ENCODE measurements at places on chromosomes 5 and 9.

DNA sequence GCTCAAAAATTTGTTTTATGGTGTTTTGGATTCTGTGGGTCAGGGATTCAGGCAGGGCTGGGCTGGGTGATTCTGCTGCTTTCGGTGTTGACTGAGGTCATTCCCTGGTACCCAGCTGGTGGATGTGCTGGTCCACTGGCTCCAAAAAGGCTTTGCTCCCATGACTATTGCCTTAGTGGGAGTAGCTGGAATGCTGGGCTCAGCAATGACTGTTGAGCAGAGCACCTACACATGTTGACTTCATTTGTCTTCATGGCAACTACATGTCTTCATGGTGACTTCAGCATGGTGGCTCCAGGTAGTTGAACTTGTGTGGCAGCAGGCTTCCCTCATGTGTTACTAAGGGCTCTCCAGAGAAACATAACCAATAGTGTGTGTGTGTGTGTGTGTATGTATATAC is 297.2 kb downstream of the DOCK8 start:
- no peak for DNase-seq

DNA sequence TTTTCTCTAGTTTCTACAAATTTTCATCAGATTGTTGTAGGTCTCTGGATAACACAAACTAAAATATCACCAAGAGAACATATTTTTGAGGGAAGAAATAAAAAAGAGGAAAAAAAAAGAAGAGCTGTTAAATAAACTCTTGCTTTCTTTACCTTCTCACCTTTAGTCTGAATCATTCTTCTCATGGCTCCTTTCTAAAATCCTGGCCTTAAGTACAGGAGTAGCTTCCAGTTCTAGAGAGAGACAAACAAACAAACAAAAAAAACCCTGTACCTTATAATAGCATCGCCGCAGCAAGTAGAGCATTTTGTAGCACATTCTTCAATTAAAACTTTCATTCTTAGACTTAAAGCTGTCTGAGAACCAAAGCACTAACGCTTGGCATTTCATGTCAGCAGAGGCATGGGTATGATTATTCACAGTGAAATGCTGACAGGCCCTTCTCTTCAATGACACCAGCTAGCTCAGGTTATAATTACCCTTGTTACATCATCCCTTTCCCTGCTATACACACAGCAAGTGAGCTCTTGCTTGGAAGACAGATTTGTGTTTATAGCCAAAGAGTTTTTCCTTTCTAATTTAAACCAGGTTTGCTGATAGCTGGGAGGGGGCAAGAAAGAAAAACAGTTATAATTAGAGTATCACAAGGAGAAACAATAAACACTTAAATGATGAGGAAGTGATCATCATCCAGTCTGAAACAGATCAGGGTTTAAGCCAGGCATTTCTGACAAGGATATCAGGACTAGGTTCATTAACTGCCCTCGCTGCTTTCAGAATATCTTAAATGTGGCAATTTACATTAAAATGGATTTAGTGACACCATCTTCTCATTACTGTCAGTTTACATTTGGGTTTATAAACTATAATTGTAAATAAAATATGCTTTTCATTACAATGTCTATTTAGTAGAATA is 510.9 kb upstream of the ZNF608 start:
- DNase-seq, result no peak

GRCh38 chr5:140713562-140714094 is 13.4 kb downstream of the ZMAT2 start:
- no peak for DNase-seq

GRCh38 chr9:30197954-30198353 is 2186.5 kb upstream of the ACO1 start:
- DNase-seq, result no peak

GRCh38 chr9:82082563-82082962 is 94.0 kb downstream of the SPATA31D1 start:
- DNase-seq, result no peak

DNA sequence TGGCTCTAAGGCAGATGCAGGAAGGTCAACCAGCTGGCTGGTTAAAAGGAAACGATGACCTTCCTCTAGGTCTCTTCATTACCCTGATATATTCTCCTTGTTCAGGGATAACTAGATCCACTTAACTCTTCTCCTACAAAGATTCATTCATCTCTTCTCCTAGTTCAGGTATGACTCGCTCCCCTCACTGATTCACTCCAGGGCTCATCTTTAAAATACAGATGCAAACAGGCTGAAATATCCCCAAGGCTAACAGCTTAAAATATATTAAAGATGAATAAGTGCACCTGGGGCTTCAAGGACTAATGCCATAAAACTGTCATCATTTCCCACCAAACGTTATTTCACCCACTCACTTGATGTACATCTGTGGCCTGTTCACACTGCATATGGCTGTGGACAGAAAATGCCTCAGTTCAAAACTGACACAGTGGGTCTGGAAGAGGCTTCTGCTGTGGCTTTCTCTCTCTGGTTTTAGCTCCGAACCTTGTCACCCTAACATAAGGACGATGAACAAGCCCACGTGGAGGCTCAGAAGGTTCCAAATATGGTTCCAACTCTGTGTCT is 366.9 kb downstream of the DEPDC1B start:
- DNase-seq, result no peak

GRCh38 chr9:125409637-125410521 is 148.3 kb downstream of the GAPVD1 start:
- DNase-seq, result no peak

GRCh38 chr5:32753765-32754164 is 42.6 kb downstream of the NPR3 start:
- DNase-seq, result no peak

- no peak for DNase-seq
These were observed 995.7 kb downstream of the CDH18 start for GRCh38 chr5:18992264-18992663.

- no peak for DNase-seq
These were observed 9.7 kb upstream of the CLPTM1L start for GRCh38 chr5:1354576-1354975.

DNA sequence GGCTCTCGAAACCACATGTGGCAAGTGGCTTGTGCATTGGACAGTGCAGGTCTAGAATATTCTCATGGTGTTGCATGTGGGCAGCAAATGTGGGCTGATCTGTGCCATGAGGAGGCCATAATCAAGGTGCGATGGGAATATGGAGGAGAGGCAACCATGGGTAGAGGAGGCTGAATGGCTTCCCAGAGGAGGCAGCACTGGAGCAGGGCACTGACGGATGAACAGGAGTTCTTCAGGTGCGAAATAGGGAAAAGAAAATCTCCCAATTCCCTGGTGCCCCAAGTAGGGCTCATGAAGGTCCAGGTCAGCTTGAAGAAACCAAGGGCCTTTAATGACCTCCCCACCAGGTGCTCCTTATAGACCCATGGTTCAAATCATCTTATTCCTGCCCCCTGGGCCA is 126.5 kb downstream of the RXRA start:
- DNase-seq, result no peak

GRCh38 chr9:113650207-113651131 is 186.9 kb downstream of the RGS3 start:
- peak; percentile 51 for DNase-seq

DNA sequence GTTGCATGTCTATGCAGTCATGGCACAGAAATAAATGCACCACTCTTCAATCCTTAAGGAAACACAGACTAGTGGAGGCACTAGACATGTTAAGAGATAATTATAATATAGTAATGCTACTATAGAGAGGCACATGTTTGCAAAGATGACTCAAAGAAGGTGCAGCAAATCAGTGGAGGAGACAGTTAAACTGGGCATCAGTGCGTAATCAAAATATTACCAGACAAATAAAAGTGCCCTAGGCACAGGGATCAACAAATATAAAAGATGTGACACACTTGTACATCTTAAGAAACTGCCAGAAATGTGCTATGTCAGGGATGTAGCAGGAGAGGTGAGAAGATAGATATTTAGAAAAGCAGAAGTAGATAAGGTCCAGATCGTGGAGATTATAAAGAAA is 642.1 kb downstream of the SLCO4C1 start:
- no peak for DNase-seq

- DNase-seq, result no peak
These were observed 15.7 kb upstream of the OBP2B start for GRCh38 chr9:133224762-133225161.

DNA sequence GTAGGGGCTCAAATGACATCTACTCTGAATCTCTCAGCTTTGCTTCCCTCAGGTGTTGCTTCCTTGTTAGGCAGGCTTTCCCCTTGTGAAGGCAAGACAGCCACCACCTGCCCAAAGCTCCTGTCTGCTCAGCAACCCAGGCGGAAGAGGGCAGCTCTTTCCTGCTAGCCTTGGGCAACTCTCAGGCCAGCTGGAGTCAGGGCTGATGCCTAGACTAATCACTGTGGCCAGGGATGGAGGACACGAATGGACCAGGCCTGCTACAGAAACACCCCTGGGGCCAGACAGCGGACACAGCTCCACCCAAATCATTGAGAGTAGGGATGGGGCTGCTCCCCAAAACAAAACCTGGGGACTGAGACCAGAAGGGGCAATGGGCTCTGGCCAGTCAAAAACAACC is 138.0 kb downstream of the MTX3 start:
- DNase-seq, result no peak

GRCh38 chr5:80964491-80964890 is 4.3 kb downstream of the RASGRF2 start:
- no peak for DNase-seq

- no peak for DNase-seq
These were observed 14.4 kb upstream of the SYNPO start for GRCh38 chr5:150625831-150626746.

GRCh38 chr9:134492281-134492691 is 149.3 kb upstream of the COL5A1 start:
- peak; percentile 80 for DNase-seq

DNA sequence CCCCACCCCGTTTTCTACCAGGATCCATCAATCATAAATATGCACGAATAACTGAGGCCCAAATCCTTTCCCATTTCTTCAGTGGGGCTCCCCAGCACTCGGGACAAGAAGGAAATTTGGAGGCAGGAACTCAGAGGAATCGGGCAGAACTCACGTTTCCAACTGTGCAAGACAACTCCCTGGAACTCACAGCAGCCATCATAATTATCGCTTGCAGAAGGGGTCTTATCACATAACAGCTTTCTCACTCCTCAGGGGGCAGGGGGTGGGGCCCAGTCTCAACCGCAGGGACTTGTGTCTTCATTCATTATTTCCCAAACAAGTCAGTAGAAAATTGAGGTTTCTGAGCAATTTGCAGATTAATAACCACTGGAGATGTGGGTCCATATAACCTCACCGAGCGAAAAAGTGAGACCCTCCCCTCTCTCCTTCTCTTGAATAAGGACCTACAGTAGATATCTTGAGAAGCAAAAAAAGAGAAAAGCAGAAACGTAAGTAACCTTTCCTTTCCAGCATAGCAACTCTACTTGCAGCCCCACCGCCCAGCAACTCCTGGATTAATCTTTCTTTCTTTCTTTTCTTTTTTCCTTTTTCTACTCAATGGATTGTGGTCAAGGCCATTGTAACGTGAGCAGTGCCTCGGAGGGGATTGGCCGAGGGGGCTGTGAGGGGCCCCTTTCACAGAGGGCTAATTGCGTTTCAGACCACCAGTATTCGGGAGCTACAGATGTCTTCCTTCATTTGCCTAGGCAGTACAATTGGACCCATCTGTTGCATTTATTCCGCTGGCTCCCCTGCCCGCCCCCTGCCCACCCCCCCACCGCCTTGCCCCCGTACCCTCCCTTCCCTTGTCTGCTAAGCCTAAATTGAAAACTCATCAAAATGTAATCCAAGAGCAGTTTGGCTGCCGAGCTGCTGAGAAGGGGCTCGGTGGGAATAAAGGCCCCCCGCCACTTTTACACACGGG is 24.7 kb upstream of the TIFAB start:
- peak; percentile 45 for DNase-seq

DNA sequence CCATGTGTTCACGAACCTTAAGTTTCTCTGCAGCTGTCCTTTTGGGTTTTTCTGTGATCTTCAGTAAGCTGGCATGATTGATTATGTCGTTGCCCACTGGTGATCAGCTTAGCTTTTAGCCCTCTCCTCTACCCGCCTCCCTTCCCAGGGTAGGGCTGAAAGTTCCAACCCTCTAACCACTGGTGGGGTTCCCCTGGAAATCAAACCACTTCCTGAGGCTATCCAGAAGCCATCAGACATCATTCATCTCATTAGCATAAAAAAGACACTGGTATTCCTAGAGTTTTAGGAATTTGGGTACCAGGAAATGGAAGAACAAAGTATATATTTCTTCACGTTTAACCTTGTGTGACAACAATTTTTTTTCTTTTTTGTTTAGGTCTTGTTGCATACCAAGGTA is 29.8 kb downstream of the SPIN1 start:
- DNase-seq, result no peak

DNA sequence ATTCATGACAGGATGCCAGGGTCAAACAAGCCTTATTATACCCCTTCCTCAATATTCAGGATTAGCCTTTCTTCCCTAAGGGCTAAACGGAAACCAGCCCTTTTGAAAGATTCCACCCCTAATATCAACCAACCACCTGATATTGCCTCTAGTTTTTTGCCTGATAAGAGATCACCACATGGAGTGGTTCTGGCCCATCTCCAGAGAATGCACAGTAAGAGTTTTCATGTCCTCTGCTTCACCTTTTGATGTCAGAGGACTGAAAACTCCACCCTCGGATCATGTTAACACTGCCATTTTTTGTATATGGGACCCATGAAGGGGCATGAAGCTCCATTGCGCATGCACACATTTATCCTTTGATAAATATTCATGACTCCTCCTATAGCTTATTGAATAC is 5.8 kb upstream of the LNPEP start:
- DNase-seq, result no peak

- DNase-seq, result no peak
These were observed 119.7 kb upstream of the ELL2 start for GRCh38 chr5:96081276-96081858.

DNA sequence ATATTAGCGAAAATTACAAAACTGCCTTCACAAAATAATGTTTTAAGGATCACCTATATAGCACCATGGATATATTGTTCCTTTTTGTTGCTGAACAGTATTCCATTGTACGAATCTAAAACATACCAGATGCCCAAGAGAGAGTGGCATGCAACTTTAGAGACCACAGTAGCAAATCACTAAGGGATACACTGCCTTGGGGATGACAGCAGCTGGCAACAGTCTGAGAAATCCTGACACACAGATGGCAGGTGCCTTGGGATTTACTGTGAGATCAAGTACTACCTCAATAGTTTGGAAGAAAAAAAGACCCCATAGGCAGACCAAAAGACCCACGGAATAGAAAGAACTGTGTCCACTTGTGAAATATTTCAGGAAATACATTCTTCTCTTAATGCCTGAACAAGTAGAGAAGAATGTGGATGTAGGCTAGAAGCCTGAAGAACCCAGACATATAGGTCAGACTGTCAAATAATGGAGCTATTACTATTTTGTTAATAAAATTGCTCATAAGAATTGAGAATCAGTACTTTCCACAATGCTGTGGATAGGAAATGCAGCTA is 53.4 kb downstream of the PLPP1 start:
- DNase-seq, result no peak

- peak; percentile 0 for DNase-seq
These were observed 29.5 kb upstream of the FOXI1 start for GRCh38 chr5:170076211-170076610.

All from suprapubic skin (tissue), 4 donors.